ENCODE measurements at places on chromosomes 6 and 20. TPM values are rescaled to one million over a fixed set of nuclear protein-coding genes. Genes with fewer than 3 reads are reported as not detected.

Gene TTK
- total RNA-seq = 9.4 TPM

Gene NUP43
- total RNA-seq = 19.9 TPM

Gene TTBK1
- under 0.01 TPM for total RNA-seq

GRCh38 chr6:167826896-167827582 lies at the start of gene AFDN:
AFDN (plus strand) TSS chr6:167826911; CDS start chr6:167827133, 222 bp downstream.
- H3K27me3 ChIP-seq = peaks cover 23% of the 10 kb centered on the region
- DNase-seq = no peak
- peaks cover 15% of the 10 kb centered on the region for H3K4me1 ChIP-seq
- H3K4me3 ChIP-seq = peak within 1 kb of the TSS; percentile 74

DNA sequence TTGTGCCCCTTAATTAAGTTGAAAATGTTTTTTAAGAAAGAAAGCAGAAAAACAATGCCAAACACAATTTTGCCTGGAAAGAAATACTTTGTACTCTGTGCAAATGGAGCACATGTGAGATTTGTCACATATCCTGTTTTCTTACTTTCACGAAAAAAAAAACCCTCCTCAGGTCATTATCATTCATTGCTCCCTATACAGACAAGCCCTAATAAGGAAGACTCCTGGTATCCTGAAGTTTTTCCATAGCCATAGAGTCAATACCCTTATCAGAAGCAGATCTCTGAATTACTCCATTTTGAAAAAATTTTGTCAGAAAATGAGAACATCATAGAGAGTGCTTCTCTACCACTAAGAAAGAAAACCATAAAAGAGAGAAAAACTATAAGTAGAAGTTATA lies 14.0 kb upstream of the NT5E start:
- no peak overlapping the region for H3K4me3 ChIP-seq
- H3K27me3 ChIP-seq = no peaks in the 10 kb centered on the region
- no peaks in the 10 kb centered on the region for H3K36me3 ChIP-seq
- peak overlapping the region; percentile 82 for H3K27ac ChIP-seq

DNA sequence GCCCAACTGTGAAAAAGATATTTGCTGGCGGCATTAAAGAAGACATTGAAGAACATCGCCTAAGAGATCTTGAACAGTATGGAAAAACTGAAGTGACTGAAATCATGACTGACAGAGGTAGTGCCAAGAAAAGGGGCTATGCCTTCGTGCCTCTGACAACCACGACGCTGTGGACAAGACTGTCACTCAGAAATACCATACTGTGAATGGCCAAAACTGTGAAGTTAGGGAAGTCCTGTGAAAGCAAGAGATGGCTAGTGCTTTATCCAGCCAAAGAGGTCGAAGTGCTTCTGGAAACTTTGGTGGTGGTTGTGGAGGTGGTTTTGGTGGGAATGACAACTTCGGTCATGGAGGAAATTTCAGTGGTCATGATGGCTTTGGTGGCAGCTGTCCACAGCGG lies 7.5 kb downstream of the SFT2D1 start:
- no peak for DNase-seq
- peaks cover 2% of the 10 kb centered on the region for H3K4me1 ChIP-seq
- H3K27ac ChIP-seq = no peak overlapping the region

DNA sequence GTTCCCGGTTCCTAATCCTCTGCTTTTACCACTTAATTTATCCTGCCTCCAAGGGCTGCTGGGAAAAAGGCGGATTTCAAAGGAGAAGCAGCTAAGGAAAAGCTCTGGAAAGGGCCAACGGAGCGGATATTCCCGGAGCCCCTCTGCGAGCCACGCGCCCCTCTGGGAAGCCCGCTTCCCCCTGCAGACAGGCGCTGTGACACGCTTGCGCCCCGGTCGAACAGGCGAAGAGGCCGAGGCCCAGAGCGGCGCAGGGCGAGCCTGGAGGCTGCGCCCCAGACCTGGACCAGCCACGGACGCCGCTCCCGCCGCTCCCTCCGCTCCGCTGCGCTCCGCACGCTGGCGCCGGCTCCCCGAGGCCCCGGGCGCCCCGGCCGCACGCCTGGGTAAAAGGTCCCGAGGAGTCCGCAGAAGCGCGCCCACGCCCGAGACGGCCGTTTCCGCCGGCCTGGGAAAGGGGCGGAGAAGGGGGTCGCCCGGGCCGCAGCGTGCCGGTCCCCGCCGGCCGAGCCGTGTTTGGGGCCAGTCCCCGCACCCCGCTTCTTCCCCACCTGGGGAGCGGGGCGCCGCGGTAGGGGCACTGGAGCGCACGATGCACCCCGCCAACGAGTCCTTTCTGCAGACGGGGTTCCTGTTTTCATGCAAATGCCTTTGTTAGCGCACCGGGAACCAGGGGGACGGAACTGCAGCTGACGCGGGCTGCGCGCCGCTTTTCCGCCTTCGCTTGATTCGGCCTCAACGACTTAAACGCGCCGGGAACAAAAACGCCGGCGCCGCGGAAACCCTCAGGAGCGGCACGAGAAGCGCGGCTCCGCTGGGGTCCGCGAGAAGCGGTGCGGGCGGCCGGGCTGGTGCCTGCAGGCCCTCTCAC lies 91.9 kb upstream of the SIRPA start:
- H3K27me3 ChIP-seq = peaks cover 46% of the 10 kb centered on the region
- H3K27ac ChIP-seq = peak overlapping the region; percentile 56
- H3K36me3 ChIP-seq = no peaks in the 10 kb centered on the region
